ENCODE measurements at places on chromosomes 5 and 9.

GRCh38 chr5:89755024-89755423 lies 654.5 kb downstream of the CETN3 start:
- DNase-seq, result no peak

GRCh38 chr9:82255481-82256176 lies 267.1 kb downstream of the SPATA31D1 start:
- no peak for DNase-seq

- no peak for DNase-seq
Observed at GRCh38 chr9:111036429-111036789, 1.9 kb downstream of the LPAR1 start.

DNA sequence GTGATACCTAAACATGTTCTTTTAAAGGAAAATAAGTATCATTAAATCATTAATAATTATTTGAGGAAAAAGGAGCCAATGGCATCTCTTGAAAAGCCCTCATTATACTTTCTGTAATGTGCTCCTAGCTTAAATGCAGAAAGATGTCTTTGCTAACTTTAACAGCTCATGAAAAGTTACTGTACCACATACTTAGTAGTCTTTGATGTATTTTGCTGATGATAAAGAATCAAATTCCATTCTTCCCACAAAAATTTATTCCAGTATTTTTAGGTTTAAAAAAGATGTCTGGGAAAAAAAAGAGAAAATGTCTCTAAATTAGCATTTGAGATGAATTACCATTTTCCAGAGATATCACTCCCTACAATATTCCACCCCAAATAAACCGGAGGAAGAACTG lies 112.5 kb downstream of the PPP2R2B start:
- no peak for DNase-seq

DNA sequence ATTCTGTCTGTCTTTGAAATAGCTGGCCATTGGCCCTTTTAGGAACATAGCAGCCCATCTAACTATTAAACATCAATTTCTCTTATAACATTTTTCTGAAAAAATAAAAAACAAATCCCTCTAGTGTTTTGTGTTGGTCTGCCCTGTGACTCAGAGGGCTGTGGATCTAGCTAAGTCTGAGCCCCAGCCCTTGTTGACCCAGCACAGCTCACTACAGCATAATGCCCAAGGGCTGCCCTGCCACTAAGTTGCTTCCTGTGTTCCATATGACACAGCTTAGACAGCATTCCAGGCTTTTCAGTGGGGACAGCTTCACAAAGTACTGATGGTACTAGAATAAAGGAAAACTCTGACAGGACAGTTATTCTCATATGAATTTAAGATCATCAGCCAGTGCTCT lies 136.0 kb downstream of the SCAMP1 start:
- no peak for DNase-seq
